ENCODE measurements at places on chromosomes 6 and 20. TPM values are rescaled to one million over a fixed set of nuclear protein-coding genes. Genes with fewer than 3 reads are reported as not detected.

VSTM2L gene
- 5.1 TPM for polyA plus RNA-seq

CGA gene
- 8.9 TPM for polyA plus RNA-seq

ADGRF1 gene
- not detected for polyA plus RNA-seq

LY6G6C gene
- polyA plus RNA-seq = not detected

ROMO1 gene
- polyA plus RNA-seq = 543 TPM

C6orf118 gene
- polyA plus RNA-seq = not detected

DNA sequence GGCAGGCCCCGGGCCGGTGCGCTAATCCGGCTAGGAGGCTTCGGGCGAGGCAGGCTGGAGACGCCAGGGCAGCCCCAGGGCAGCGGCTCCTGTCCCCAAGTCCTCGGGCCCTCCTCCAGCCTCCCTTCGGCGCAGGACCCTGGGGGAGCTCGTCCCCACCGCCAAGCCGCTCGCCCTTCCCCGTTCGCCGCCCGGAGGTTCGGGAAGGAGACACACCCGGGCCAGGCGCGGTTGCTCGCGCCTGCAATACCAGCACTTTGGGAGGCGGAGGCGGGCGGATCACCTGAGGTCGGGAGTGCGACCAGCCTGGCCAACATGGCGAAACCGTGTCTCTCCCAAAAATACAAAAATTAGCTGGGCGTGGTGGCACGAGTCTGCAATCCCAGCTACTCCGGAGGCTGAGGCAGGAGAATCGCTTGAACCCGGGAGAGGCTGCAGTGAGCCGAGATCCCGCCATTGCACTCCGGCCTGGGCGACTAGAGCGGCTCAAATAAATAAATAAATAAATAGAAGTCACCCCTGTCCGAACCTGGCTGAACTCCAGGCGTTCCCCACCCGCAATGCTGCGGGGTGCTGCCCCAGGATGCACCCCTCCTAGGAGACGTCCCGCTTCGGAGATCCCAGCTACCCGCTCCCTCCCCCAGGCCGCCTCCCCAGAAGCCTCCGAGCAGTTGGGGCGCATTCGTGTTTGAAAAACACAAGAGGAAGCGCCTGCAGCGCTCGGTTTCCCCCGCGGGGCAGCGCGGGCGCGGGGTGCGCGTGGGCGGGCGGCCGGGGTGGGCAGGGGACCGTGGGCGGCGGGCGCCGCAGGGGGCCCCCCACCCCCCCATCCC lies 27.5 kb downstream of the SERPINB9 start:
- DNase-seq = peak; percentile 46

GRCh38 chr6:157263881-157264397 lies 59.4 kb downstream of the TMEM242 start:
- no peak for DNase-seq

DNA sequence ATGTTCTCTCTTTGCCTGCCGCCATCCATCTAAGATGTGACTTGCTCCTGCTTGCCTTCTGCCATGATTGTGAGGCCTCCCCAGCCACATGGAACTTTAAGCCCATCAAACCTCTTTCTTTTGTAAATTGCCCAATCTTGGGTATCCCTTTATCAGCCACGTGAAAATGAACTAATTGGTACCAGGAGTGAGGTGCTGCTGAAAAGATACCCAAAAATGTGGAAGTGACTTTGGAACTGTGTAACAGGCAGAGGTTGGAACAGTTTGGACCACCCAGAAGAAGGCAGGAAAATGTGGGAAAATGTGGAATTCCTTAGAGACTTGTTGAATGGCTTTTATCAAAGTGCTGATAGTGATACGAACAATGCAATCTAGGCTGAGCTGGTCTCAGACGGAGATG lies 694.9 kb downstream of the FRK start:
- no peak for DNase-seq

GRCh38 chr20:54067606-54068174 lies 2.7 kb downstream of the BCAS1 start:
- peak; percentile 59 for DNase-seq

GRCh38 chr20:11753155-11753554 lies 164.5 kb upstream of the BTBD3 start:
- no peak for DNase-seq

- DNase-seq = no peak
Measured at GRCh38 chr6:14500809-14501208, 383.2 kb downstream of the CD83 start.

DNA sequence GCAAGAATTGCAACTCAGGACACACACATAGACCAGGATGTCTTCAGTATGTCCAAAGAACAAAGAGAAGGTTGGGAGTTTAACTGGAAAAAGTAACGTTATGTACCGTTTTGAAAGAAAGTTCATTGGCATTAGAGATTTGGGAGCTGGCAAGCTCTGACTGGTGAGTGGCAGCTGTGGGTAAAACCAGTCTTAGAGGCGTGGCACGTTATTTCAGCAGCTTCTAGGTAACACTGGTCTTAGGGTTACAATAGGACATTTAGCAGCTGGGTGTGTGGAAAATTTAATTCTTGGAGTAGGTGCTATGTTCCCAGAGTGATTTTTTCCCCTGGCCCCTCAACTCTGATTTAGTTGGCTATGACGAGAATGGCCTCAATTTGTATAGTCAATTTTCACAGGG lies 19.2 kb downstream of the SNRPB start:
- DNase-seq = no peak

DNA sequence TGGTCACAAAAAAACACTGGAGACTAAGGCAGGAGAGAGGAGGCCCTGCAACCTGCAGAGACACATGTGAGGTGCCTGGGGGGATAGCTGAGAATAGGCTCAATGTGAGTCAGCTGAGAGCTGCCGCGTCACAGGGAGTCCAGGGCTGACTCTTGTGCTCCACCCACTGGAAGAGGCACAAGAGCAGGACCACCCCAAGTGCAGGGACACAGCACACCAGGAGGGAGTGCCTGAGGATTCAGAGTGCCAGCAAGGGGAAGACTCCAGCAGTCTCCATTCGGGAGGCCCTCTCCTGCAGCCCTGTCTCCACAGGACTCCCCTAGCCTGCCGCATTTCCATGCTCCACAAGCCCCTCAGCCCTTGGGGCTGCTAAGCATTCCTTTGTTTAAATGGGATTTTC lies 105.5 kb downstream of the HUS1B start:
- DNase-seq = peak; percentile 61

DNA sequence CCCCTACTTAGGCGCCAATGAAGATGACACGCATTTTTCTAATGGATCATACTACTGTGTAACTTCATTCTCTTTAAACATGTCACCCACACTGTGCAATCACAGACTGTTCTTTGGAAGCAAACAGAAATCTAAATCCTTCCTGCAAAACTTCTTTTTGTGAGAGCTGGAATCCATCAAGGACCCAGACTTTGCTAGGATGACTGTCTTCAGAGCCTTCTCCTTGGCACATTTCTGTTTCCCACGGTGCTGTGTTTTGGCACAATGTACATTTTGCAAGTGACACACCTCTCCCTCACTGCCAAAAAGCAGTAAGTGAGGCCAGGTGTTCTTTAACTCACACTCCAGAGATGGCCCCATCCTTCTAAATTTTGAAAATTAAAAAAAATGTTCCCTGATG lies 21.7 kb upstream of the TAGAP start:
- peak; percentile 14 for DNase-seq

- peak; percentile 44 for DNase-seq
Measured at GRCh38 chr6:39029156-39030011, 19.2 kb upstream of the GLP1R start.

DNA sequence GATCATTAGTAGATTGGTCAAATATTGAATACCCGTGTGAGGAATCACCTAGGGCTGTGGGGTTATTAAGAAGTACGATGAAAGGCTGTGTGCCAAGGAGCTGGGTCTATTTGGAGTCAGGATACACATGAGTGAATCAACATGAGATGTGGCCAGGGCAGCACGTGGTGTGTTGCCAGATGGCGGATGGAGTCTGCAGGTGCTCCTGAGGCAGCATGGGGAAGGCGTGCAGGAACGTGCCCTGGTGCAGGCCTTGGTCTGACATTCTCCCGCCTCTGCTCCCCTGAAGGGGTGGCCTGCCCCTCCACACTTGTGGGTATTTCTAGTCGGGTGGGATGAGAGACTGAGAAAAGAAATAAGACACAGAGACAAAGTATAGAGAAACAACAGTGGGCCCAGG lies 39.0 kb upstream of the SLC22A1 start:
- no peak for DNase-seq

- DNase-seq = no peak
Measured at GRCh38 chr6:18495236-18495635, 108.1 kb downstream of the RNF144B start.

- no peak for DNase-seq
Measured at GRCh38 chr6:16654701-16655100, 106.6 kb downstream of the ATXN1 start.

DNA sequence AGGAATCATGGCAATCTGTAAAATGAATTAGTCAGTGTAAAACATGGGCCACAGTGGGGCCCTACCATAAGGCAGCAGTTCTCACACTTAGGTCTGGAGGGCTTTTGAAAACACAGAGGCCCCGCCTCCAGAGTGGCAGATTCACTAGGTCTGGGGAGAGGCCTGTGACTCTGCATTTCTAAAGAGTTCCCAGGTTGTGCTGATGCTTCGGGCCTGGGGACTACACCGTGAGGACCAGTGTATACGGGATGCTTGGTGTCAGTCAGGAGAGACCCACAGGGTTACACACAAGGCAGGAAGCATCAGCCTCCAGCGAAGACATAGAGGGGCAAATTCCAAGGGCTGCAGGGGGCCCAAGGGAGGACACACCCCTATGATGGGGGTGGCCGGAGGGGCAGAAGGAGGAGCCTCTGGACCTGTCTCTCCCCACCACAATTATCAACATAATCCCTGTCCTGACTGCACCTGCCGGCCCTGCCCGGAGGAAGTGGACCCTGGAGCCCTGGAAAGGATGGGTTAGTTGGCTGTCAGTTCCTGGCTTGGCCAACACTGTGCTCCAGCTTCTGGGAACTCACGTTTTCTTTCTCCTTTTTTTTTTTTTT lies 46.7 kb downstream of the FGD2 start:
- DNase-seq = no peak

DNA sequence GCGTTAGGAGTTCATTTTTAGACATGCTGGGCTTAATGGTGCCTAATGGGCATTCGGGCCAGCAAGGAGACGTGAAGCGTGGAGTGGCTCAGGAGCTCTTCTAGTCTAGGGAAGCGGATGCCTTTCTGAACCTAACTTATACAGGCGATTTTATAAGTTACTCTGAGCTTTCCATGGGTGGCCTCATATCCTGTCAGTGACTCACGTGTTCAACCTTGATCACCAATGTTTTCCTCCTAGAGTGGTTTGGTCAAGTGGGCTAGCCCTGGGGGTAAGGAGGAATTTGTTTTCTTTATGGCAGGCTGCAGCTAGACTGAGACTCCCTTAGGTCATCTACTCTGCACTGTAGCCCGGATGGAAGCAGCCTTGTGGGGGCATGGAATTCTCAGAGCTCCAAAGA lies 52.1 kb downstream of the PLAGL1 start:
- DNase-seq = no peak

GRCh38 chr20:9088556-9088955 lies 19.7 kb downstream of the PLCB4 start:
- DNase-seq = no peak

- DNase-seq = peak; percentile 40
Measured at GRCh38 chr6:157656437-157656997, 166.5 kb upstream of the SNX9 start.
